ENCODE measurements at places on chromosomes 11 and 22.
A peak's percentile ranks its signal among the peaks of the same experiment; 100 is the strongest.

DNA sequence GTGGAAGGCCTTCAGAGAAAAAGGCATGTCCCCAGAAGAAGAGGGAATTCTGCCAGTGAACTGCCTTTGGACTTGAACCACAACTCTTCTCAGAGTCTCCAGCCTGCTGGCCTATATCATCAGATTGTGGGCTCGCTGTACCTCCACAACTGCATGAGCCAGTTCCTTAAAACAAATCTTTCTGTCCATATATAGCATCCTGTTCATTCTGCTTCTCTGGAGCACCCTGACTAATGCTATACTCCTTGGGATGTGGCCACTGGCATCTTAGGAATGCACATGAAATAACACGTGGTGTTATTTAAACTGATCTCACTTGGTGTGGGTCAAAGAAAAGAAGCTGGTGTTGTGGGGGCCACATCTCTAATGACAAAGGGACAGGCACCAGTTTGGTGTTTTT, 58.3 kb upstream of the VSTM5 start:
- DNase-seq: no peak

- no peak for DNase-seq
Measured at GRCh38 chr11:60367009-60367408, 11.3 kb upstream of the MS4A7 start.

DNA sequence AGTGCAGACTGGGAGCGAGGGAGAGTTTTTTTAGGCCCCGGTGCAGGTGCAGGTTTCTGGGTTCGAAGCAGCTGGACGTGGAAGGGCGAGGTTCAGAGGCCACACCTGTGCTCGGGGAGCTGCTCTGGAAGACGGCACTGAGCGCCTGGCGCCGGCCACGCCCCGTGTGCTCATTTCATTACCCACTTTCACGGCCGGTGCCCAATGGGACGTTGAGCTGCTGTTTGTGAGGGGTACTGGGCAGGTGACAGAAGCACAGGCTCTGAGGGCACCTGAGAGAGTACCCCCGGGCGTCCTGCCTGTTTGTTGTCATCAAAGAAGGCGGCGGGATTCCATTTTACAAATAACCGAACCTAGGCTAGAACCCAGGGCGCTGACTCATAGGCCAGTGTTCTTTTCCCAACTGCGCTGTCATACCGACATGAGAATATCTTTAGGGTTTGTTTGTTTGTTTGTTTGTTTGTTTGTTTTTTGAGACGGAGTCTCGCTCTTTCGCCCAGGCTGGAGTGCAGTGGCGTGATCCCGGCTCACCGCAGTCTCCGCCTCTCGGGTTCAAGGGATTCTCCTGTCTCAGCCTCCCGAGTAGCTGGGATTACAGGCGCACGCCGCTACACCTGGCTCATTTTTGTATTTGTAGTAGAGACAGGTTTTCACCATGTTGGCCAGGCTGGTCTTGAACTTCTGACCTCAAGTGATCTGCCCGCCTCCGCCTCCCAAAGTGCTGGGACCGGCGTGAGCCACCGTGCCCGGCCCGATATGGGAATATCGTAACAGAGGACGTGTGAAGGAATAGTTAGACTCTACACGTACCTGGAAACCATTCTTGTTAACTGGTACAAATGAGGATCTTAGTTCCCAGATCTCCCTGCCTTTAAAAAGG, 16.6 kb upstream of the SPTBN2 start:
- DNase-seq: no peak

- DNase-seq: no peak
Measured at GRCh38 chr11:34280945-34281872, 76.6 kb downstream of the ABTB2 start.

GRCh38 chr11:113308601-113309000, 5.8 kb upstream of the TTC12 start:
- DNase-seq: no peak

DNA sequence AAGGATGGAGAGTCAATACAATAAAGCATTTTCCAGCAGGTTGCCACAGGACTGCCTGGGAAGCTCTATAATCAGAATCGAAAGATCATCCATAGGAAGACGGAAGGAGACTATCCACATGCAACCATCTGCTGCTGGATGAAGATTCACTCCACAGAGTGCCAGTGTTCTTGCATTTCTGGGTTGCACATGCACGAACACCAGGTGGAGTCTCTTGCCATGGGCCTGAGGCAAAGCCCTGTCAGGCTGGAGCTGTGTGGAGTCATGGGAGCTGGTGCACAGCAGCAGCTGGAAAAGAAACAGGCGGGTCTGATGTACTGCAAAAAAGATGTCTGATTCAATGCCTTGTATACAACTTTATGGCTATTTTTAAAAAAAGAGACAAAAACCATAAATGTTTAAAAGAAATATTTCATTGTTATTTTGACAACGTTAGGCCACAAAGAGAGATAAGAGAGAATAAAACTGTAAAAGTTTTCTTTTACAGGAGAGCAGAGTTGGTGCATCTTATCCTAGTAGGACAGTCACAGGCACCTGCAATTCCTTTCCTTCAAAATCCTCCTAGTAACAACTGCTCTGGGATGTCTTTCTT, 12.9 kb upstream of the FAT3 start:
- DNase-seq: peak; percentile 64

GRCh38 chr11:134513585-134514120, 101.6 kb upstream of the B3GAT1 start:
- no peak for DNase-seq

DNA sequence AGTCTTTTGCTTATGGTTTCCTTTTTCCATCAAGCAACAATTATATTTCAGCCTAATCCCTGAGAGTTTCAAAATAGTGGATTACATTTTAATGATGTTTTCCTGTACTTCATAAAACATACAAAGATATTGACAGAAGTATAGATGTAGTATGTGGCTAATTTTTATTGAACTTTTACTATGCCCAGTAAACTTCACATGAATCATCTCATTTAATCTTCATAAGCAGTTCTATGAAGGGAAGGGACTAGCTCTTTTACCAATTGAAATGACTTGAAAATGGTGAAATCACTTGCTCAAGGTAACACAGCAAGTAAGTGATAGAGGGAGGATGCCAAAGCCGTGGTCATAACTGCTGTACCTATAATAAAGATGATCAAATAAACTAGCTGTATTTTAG, 27.5 kb downstream of the RTN3 start:
- no peak for DNase-seq

DNA sequence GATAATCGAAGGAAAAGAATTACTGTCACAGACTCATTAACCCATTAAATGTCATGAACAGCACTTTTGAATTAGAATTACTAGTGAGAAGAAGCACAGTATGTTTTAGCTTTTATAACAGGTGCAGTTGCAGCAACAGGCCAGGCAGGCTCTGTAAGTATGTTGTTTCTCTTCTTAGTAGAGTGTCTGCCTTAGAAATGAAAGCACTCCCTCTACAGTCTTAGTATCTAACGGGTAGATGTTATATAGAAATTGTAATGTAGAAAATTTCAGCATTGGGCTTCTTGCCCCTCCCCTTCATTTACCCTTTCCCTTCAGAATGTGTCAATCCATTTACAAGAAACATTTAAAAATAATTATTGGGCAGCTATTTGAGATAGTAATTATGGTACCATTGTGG, 87.4 kb downstream of the HIPK3 start:
- no peak for DNase-seq

GRCh38 chr22:20126284-20127029, 5.1 kb upstream of the ZDHHC8 start:
- no peak for DNase-seq

GRCh38 chr11:97430877-97431276, 1041.1 kb downstream of the JRKL start:
- DNase-seq: no peak

- DNase-seq: no peak
Measured at GRCh38 chr11:75856912-75857311, 41.9 kb downstream of the UVRAG start.

GRCh38 chr11:119742263-119742861, 13.4 kb upstream of the NECTIN1 start:
- DNase-seq: peak; percentile 77

- peak; percentile 49 for DNase-seq
Measured at GRCh38 chr11:120182790-120183491, 27.9 kb upstream of the OAF start.

DNA sequence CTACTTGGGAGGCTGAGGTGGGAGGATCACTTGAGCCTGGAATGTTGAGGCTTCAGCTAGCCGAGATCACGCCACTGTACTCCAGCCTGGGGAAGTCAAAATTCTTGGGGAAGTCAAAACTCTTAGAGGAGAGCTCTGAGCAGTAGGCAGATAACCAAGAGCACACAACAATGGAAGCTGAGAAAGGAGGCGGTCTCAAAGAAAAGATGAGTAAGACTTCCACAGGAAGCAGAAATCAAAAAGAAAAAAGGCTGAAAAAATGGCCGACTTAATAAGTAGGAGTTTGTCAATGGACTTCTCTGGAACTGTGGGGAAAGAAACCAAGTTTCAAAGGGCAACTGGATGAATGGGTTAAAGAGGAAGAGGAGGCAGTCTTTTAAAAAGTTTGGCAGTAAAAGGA, 32.1 kb downstream of the RAB30 start:
- DNase-seq: no peak

GRCh38 chr22:49689255-49689770, 138.4 kb downstream of the BRD1 start:
- no peak for DNase-seq

GRCh38 chr11:77175021-77175842, 47.2 kb downstream of the MYO7A start:
- DNase-seq: no peak

GRCh38 chr11:8832571-8833260, 78.3 kb upstream of the AKIP1 start:
- peak; percentile 58 for DNase-seq

GRCh38 chr22:46561435-46561905, 24.1 kb upstream of the CELSR1 start:
- DNase-seq: peak; percentile 84

DNA sequence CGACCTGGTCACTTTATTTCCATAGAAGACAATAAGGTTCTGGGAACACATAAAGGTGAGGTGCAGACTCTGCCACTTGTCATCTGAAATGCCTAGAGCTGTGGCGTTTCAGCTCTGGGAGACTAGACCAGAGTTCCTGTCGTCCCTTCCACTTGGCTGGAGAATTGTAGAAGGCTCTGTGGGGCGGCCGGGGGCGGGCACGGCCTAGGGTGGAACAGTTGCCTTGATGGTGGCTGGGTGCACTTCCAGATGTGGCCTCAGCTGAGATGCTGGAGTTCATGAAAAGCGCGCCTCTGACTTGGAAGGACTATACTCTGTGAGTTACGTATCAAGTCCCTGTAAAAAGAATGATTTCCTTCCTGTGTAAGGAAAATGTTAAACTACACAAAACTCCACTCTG, 16.8 kb downstream of the TRMU start:
- no peak for DNase-seq

DNA sequence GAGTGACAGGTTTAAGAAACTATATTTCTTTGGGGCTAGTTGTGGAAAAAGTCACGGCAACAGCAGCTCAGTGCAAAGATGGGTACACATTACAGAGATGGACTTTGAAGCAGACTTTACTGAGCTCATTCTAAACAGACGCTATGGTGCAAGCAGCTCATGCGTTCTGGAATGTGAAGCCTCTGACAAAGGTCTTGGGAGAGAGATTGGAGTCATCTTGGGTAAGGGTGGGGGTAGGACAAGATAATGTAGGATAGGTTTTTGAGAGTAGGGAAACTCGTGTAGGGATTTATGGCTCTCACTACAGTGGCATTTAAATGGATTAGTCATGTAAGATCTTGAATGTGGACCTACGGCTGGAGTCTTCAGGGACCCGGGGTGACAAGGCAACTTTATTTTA, 36.2 kb upstream of the CLMP start:
- DNase-seq: no peak

GRCh38 chr11:105705786-105706530, 96.1 kb downstream of the GRIA4 start:
- DNase-seq: no peak

GRCh38 chr22:30000566-30000965, 79.7 kb upstream of the HORMAD2 start:
- DNase-seq: no peak

DNA sequence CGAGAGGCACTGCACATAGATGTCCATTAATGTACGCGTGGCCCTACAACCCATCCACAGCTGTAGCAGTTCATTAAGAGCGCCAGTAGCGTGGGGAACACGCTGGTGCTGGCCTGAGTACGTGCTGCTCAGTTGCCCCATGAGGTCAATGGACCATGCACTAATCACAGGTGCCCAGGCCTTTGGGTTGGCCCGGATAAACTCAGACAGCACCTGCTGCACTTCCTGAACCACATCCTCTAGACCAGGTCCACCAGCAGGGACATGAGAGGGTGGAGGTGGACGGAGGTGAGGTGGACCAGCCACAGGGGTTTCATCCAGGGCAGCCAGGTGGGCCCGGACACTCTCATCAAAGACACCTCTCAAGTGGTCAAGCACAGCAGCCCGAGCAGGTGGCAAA, 3.1 kb upstream of the GANAB start:
- no peak for DNase-seq

- no peak for DNase-seq
Measured at GRCh38 chr11:112694813-112695212, 266.4 kb upstream of the NCAM1 start.

- peak; percentile 91 for DNase-seq
Measured at GRCh38 chr11:73652046-73652730, 5.8 kb downstream of the PLEKHB1 start.

- no peak for DNase-seq
Measured at GRCh38 chr11:71112990-71113389, 139.4 kb downstream of the SHANK2 start.

- no peak for DNase-seq
Measured at GRCh38 chr11:83285151-83285770, 906 bp downstream of the CCDC90B start.

GRCh38 chr11:83785942-83786341, 499.8 kb upstream of the CCDC90B start:
- DNase-seq: no peak

DNA sequence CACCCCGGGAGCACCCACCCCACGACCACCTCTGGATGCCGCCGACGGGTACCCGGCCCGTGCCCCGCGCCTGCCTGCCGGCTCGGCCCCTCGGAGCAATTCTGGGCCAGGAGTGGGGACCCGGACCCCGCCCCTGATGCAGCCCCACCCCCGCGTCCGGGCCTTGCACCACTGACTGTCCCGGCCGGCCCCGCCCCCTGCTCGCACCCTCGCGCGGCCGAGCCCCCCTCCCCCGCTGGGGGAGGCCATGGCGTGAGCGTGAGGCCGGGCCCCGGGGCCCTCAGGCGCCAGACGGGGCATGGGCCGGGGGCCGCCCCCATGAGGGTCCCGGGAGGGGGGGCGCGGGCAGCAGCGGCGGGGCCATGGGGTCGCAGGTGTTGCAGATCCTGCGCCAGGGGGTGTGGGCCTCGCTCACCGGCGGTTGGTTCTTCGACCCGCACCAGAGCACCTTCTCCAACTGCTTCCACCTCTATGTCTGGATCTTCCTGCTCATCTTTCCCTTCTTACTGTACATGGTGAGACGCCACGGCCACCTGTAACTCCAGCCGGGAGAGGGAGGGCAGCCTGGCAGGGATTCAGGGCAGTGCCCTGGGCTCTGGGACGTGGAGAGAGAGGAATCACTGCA, 486 bp downstream of the PCNX3 start:
- DNase-seq: no peak

- no peak for DNase-seq
Measured at GRCh38 chr22:42379966-42380537, 52.2 kb downstream of the NFAM1 start.
